Inflammatory macrophage (primary cell): ENCODE measurements at places on chromosomes 13 and 19.
A peak's percentile ranks its signal among the peaks of the same experiment; 100 is the strongest.

DNA sequence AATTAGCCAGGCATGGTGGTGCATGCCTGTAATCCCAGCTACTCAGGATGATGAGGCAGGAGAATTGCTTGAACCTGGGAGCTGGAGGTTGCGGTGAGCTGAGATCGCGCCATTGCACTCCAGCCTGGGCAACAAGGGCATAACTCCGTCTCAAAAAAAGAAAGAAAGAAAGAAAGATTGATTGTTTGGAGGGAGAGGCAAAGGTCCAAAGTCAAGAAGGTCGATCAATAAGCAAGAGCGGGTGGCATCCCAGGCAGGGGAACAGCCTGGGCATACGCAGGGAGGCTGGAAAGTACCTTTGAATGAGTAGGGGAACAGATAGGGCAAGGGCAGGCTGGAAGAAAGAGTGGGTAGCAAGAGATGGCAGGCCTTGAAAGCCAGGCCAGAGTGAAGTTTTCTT, 11.9 kb upstream of the APOC4 start:
- DNase-seq = no peak

DNA sequence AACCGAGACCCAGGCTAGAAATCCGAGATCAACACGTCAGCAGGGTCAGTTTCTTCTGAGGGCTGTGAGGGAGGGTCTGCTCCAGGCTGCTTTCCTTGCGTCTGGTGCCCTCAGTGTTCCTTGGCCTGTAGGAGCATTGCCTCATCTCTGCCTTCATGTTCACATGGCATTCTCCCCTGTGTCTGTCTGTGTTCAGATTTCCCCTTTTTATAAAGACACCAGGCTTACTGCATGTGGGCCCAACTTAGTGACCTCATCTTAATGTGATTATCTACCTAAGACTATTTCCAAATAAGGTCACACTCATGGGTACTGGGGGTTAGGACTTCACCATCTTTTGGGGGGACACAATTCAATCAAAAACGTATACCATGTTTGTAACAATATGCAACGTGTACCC, 57.2 kb upstream of the C1QTNF9 start:
- DNase-seq = peak; percentile 85

- DNase-seq = no peak
These were observed 91.0 kb upstream of the MAB21L1 start for GRCh38 chr13:35567406-35567980.

- DNase-seq = no peak
These were observed 10.7 kb upstream of the KATNAL1 start for GRCh38 chr13:30318026-30318425.

- DNase-seq = no peak
These were observed 16.1 kb downstream of the NDFIP2 start for GRCh38 chr13:79497064-79497463.

DNA sequence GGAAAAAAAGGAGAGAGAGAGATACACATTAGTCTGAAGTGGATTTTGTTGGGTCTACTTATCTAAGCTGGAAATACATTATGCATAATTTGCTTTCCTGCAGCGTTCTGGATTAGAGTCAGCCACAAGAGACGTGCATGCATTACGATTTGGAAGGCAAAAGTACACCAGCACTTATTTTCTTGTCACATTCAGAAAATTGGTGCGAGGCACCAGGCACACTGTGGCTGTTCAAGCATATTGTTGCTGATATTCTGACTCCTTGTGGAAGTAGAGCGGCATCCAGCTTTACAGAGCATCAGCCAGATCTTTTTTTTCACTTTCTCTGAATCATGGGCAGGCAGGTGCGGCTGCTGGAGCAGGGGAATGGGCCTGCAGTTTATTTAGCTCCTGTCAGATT, 905.6 kb upstream of the SPRY2 start:
- DNase-seq = no peak

- DNase-seq = peak; percentile 70
These were observed 17.6 kb downstream of the LIG1 start for GRCh38 chr19:48152551-48152950.

DNA sequence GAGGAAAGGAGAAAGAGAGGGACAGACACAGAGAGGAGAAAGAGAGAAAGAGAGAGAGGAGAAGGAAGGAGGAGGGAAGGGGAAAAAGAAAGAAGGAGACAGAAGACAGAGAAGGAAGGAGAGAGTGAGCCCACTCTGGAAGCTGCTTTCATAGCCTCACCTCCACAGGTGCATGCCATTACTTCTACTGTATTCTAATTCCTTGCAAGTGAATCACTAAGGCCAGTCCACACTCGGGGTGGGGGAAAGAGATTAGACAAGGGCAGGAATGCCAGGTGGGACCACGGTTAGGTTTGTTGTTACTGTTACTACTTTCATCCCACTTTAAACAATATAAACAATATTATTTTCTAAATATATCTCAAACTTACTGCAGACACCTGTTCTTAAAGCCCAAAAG, 684.5 kb upstream of the ARGLU1 start:
- no peak for DNase-seq

GRCh38 chr13:83839146-83839545, 43.1 kb downstream of the SLITRK1 start:
- no peak for DNase-seq

DNA sequence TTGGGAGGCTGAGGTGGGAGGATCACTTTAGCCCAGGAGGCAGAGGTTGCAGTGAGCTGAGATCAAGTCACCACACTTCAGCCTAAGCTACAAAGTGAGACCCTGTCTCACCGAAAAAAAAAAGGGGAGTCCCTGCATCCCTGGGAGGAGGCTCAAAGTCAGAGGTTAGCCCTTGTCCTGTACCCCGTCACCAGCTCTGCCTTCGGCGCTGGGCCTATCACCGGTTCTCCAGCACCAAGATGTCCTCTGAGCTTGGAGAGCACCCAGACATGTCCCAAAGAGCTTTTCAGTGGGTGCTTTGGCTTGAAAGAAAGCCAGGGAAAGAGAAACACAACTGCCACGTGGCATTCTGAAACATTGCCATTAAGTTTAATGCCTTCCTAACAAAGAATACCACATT, 356.9 kb upstream of the TSHZ3 start:
- DNase-seq = no peak

GRCh38 chr13:113637262-113638160, 20.5 kb downstream of the ATP4B start:
- no peak for DNase-seq

DNA sequence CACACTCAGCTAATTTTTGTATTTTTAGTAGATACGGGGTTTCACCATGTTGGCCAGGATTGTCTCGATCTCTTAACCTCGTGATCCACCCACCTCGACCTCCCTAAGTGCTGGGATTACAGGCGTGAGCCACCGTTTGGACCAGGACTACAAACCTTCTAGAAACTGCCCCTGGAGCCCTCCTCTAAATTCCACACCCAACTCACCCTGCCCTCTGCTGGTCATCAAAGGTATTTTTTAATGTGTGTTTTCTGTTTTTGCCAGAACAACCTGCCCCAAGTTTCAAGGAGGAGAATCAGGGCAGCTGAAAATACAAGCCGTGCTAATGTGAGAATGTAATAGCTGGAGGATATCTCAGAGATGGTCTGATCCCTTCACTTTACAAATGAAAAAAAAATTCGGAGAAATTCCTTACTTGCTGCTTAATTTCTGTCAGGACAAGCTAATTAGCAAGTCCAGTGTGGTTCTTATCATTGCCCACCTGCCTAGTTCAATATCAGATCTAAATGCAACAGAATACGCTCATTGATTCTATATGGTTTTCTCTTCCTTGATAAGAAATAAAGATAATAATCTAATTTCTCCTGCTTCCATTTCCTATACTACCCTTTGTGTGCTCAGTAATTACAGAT, 4.1 kb downstream of the ATP8A2 start:
- peak; percentile 29 for DNase-seq

DNA sequence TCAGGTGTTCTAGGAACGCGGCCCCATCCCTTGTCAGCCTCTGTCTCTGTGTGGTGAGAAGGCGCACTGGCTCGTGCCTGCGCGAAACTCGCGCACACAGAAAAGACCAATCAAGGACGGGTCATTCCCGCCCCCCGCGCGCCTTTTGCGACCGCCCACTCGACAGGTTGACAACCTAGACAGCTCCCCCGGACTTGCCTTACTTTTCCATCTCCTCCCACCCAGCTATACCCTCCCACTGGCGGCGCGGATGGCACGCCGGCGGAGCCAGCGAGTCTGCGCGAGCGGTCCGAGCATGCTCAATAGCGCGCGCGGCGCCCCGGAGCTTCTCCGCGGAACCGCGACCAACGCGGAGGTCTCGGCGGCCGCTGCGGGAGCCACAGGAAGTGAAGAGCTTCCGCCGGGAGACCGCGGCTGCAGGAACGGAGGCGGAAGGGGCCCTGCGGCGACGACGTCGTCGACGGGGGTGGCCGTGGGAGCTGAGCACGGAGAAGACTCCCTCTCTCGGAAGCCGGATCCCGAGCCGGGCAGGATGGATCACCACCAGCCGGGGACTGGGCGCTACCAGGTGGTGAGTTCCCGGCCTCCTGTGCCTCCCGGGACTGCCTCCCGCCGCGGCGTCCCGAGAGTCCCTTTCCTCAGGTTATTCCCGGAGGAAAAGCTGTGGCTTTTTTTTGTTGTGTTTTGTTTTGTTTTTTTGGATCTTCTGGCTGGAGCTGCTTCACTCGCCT, at the start of gene NDFIP2:
Gene NDFIP2 (plus strand): TSS at position 202 of the 731 bp plus-strand sequence. CDS start 49 bp downstream, at position 251.
- DNase-seq = peak; percentile 25

DNA sequence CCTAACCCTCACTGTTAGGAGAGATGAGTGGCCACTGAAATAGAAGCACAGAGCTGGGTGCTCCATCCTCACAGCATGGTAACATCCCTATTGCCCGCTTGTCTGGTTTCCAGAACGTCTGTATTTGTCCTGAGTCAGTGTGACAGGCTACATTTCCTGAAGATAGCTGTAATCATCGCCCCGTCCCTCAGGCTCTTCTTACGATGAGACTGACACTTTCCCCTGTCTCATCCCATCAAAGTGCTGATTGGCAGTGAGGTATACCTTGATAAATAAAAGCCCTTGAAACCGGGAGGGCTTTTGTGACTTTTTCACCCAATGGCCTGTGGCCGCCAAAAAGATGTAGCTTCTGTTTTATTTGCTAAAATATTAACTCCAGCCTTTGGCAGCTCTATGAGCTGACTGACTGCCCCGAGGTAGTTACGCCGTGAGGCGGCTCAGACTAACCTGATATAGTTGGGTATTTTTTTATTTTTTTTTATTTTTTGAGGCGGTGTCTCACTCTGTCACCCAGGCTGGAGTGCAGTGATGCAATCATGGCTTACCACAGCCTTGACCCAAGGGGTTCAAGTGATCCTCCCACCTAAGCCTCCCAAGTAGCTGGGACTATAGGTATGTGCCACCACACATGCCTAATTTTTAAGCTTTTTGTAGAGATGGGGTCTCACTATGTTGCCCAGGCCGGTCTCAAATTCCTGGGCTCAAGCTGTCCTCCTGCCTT, 5.7 kb upstream of the LRRC4B start:
- DNase-seq = no peak

DNA sequence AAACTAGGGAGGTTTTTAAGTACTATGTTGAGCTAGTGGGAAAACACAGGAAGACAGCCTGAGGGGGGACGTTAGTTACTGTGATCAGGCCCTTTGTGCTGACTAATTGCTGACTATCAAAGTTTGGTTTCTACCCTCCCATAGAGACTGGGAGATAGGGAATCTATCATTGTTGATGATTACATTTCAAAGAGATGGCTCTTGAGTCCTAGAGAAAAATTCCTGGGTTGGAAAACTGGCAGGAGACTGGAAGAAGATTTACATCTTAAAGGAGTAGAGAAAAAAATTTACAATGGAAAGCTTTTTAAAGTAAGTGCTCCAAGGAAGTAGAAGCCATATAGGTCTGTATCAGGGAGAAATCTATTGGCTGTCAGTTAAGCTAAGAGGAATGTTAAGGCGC, 522.0 kb upstream of the KLHL1 start:
- DNase-seq = no peak

DNA sequence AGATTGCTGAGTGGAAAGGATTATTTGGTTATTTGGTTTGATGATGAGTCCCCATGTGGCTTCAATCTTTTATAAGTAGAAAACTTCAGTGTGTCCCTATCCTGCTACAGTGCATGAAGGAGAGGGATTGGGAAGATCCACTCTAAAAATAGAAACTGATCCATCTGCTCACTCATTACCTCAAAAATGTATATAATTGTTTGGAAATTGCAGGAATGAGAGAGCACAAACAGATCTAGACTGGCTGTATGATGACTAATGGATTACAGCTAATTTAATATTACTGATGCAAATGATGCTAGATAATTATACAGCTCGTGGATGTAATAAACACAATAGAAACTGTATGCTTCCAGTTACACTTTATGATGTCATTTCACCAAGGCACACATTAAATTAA, 625.3 kb upstream of the PRR20A start:
- DNase-seq = no peak

DNA sequence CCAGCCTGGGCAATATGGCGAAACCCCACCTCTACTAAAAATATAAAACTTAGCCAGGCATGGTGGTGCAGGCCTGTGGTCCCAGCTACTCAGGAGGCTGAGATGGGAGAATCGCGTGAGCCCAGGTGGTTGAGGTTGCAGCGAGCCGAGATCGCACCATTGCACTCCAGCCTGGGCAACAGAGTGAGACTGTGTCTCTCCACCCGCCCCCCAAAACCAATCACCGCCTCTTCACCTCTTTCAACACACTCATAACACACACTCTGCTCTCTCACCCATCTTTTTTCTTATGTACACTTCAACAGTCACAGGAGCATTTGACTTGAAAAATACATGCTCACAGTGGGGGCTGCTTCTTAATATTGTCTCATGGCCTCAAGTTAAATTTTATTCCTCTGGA, 76.8 kb downstream of the ESD start:
- DNase-seq = no peak

DNA sequence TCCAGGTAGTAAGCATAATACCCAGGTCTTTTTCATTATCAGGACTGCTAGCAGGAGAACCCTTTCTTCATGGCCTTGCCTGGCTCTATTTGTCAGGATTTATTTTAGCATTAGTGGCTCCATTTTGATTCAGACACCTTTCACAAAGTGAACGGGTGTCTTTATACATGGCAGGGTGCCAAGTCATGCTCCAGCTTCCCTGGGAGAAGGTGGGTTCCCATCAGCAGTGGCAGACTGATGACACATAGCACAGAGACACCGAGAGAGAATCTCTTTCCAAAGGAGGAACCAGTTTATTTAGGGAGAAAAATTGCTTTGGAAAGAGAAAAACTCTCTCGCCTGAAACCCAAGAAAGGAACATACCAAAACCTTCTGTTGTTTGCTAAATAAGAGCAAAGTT, 135.3 kb upstream of the TMTC4 start:
- DNase-seq = no peak

- DNase-seq = no peak
These were observed 2.8 kb downstream of the ERVV-2 start for GRCh38 chr19:53047379-53047778.

GRCh38 chr13:39095500-39095899, 57.2 kb downstream of the NHLRC3 start:
- no peak for DNase-seq

DNA sequence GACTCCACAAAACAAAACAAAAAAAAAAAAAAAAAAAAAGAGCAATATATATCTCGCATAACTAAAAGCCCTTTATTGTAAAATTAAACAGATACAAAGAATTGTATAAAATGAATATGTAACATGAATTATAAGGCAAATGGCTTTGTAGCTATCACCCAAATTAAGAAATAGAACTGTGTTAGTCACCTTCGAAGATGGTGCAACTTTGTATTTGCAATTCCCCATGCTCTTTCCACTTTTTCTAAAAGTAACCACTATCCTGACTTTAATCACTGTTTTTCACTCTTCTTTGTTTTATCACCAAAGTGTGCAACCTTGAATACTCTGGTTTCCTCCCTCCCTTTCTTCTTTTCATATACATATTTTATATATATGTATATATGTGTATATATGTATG, 57.1 kb upstream of the HTR2A start:
- DNase-seq = peak; percentile 72

GRCh38 chr19:32130332-32130731, 215.1 kb upstream of the ZNF507 start:
- no peak for DNase-seq
